NCI-H510A treated with DMSO at 0.1 percent for 48 hours (cell line): ENCODE measurements at places on chromosomes 6 and 20.

- DNase-seq, result no peak
Measured at GRCh38 chr20:59831916-59832270, 101.5 kb downstream of the SYCP2 start.

GRCh38 chr6:9554806-9555205 lies 860.1 kb downstream of the TFAP2A start:
- no peak for DNase-seq

DNA sequence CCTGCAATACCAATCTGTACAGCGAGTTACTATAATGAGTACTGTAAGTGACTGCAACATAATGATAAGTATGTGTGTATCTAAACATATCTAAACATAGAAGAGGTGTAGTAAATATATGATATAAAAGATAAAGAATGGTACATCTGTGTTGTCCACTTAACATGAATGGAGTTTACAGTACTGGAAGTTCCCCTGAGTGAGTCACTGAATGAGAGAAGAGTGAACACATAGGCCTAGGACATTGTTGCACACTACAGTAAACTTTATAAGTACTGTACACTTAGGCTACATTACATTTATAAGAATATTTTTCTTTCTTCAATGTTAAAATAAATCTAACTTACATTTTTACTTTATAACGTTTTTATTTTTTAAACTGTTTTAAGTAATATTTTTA lies 380.4 kb downstream of the MMUT start:
- no peak for DNase-seq

- DNase-seq, result no peak
Measured at GRCh38 chr20:16119909-16120308, 453.3 kb downstream of the KIF16B start.

GRCh38 chr6:39416728-39417127 lies 94.2 kb upstream of the KCNK16 start:
- no peak for DNase-seq

DNA sequence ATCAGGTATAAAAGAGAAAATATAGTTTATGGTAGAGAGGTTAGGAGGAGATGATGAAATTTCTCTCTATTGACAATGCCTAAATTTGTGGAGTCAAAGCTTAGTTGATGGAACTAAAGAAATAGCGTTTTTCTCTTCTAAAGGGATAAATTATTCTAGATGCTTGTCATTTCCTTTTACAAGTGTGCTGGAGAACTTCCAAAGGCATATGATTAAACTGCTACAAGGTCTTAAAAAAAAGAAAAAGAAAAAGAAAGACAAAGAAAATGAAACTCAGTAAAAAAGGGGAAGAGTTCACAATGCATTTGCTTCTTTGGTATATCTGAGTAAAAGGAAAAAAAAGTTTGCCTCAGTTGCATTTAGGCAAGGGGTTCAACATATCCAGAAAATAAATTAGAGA lies 499.8 kb upstream of the PTCHD4 start:
- no peak for DNase-seq

DNA sequence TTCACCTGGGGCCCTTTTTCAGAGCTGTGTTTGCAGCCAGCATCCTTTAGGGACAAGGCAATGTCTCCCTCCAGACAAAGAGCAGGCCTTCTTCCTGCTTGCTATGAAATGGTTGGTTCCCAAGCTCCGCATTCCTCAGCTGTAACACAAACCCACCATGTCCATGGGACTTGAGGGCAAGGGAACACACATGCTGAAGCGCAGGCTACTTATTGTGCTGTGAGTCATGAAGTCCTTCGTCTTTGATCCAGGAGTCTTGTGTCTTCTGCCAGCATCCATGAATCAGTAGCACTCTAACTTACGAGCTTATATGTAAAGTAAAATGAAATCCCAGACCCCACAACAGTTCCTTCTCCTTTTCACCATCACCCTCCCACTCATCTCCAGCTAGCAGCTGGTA lies 59.0 kb downstream of the ANKRD60 start:
- no peak for DNase-seq

GRCh38 chr6:163485388-163485851 lies 70.9 kb downstream of the QKI start:
- DNase-seq, result no peak

GRCh38 chr6:158781692-158782373 lies 37.3 kb downstream of the EZR start:
- no peak for DNase-seq

DNA sequence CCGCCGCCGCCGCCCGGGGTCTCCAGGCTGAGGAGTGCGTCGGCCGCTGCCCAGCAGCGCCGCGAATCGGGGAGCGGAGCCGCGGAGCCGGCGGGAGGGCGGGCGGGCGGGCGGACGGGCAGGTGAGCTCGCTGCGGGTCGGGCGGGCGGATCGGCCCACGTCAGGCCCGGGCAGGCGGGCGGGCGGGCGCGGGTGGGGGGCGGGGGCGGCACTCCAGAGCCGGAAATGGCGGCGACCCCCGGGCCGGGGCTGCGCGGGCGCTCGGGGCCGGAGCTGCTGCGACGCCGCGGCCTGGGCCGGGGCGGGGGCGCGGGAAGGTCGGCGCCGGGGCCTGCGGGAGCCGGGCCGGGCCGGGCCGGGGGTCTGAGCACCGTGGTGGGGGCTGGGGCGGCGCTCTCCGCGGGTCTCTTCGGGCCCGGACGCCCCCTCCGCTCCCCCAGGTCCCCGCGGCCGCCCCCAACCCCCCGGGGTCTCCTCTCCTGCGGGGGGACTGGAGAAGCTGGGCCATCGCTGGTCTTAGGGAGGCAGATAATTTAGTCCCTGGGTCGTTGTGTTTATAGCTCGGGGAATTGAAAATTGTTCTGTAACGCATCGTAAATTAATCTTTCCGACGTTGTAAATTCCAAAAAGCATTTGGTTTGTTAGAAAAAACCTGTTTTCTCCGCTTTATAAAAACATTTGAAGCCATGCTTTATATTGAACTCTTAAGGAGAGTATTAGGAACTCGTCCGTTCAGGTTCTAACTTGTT lies 451 bp downstream of the DNAJC5 start:
- no peak for DNase-seq

- no peak for DNase-seq
Measured at GRCh38 chr6:169934699-169935347, 183.4 kb downstream of the ERMARD start.
